Breast epithelium (tissue), 4 donors: ENCODE measurements at places on chromosomes 5 and 9. TPM values are rescaled to one million over a fixed set of nuclear protein-coding genes. Genes with fewer than 3 reads are reported as not detected.

DNA sequence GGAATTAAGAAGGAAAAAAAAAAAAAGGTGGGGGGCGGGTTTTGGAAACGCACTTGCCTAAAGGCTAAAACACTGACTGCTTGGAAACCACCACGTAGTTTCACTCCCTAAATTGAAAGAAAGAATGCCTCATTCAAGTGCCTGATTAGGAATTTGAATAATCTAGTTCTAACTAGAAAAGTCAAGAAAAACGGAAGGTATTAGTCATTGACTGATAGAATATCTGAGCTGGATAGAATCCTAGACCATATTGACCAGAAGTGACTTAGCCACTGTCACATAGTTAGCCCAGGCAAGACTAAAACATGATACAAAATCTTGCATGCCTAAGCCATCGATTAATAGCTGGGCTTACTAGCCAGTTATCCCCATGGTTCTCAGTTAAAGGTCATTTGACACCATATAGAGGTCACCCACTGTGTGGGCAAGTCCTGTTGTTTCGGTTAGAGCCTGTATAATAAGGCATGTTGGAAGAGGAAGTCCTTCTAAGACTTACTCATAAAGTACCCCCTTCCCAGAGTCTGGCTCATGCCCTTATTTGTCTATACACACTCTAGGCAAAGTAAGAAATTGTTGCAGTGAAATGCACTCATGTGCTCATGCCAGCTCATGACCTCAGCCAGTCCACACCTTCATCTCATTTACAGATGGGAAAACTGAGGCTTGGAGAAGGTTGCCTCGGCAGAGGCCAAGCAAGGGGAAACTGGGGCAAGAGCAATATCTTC is 40.2 kb downstream of the SH3RF2 start:
- peak overlapping the region; percentile 14 for H3K27ac ChIP-seq
- no peaks in the 10 kb centered on the region for H3K36me3 ChIP-seq
- no peak overlapping the region for H3K4me3 ChIP-seq
- no peak for DNase-seq

DNA sequence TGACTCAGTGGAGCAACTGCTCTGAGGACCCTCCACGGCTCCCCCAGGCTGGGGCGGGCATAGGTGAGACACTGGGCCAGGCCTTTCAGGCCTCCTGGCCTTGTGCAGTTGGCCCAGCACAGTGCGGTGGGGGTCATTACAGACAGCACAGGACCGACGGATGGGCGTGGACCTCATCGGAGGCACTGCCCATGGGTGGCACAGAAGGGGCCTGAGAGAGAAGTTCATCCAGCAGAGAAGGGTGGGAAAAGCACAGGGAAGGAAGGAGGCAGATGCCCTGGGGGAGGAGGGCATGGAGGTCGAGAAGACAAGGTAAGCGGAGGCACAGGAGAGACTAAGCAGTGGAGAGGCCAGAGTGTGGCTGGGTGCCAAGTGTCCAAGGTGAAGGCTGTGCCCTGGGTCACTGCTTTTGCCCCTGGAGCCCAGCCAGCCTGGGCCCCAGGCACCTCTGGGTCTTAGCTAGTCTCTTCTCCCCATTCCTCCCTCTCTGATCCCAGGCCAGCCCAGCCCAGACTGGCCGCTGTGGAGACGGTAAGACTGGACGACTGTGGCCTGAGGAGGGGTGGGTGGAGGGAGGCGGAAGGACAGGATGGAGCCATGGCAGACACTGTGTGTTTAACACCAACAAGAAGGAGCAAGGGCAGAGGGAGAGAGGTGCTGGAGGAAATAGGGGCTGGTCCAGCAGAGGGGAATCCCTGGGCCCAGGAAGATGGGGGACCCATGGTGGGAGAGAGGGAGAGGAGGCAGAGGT is 5.7 kb downstream of the IL3 start:
- no peak overlapping the region for H3K27ac ChIP-seq
- no peaks in the 10 kb centered on the region for H3K27me3 ChIP-seq
- no peak overlapping the region for H3K4me3 ChIP-seq
- DNase-seq = no peak

- no peak for DNase-seq
- peak overlapping the region; percentile 86 for H3K27ac ChIP-seq
- H3K4me3 ChIP-seq = no peak overlapping the region
- no peaks in the 10 kb centered on the region for H3K27me3 ChIP-seq
- H3K4me1 ChIP-seq = no peaks in the 10 kb centered on the region
Observed at GRCh38 chr5:127871503-127872153, 168.4 kb downstream of the CCDC192 start.

DNA sequence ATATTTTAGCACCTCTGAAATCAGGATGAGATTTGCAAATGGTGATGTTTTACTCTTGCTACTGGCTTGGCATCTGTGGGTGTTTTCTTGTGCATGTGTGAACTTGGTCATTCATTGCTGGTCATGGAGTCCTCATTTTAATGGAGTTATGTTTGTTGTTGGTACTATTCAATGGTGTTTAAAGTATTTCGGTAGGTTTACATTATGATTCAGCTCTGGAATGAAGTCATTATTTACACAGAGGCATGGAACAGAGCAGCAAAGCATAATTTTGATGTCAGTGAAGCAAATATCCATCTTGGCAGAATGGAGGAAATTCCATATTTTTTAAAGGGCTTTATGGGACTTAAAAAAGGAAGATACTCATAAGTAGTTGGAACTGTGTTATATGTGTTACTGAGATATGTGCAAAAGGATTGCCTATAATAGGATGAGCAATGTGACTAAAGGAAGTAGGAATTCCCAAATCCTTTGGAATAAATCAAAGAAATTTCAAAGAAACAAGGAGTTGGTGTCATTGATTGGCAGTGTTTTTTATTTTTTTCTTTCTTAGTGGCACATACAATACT is 147.4 kb downstream of the ACTBL2 start:
- no peaks in the 10 kb centered on the region for H3K27me3 ChIP-seq
- no peak overlapping the region for H3K27ac ChIP-seq
- DNase-seq = no peak
- no peak overlapping the region for H3K4me3 ChIP-seq
- H3K36me3 ChIP-seq = no peaks in the 10 kb centered on the region
- no peaks in the 10 kb centered on the region for H3K4me1 ChIP-seq

- no peaks in the 10 kb centered on the region for H3K36me3 ChIP-seq
- DNase-seq = no peak
- H3K27me3 ChIP-seq = no peaks in the 10 kb centered on the region
- H3K4me1 ChIP-seq = no peaks in the 10 kb centered on the region
Observed at GRCh38 chr5:50794812-50795211, 128.4 kb downstream of the PARP8 start.

GRCh38 chr9:136202454-136203407 is 2.2 kb downstream of the LHX3 start:
- H3K4me1 ChIP-seq = no peaks in the 10 kb centered on the region
- no peaks in the 10 kb centered on the region for H3K36me3 ChIP-seq
- peaks cover 79% of the 10 kb centered on the region for H3K27me3 ChIP-seq
- no peak for DNase-seq
- no peak overlapping the region for H3K27ac ChIP-seq

GRCh38 chr9:77679661-77680368 is 31.7 kb upstream of the GNA14 start:
- no peak overlapping the region for H3K27ac ChIP-seq
- H3K4me1 ChIP-seq = no peaks in the 10 kb centered on the region
- no peaks in the 10 kb centered on the region for H3K36me3 ChIP-seq
- H3K4me3 ChIP-seq = no peak overlapping the region
- no peaks in the 10 kb centered on the region for H3K27me3 ChIP-seq

DNA sequence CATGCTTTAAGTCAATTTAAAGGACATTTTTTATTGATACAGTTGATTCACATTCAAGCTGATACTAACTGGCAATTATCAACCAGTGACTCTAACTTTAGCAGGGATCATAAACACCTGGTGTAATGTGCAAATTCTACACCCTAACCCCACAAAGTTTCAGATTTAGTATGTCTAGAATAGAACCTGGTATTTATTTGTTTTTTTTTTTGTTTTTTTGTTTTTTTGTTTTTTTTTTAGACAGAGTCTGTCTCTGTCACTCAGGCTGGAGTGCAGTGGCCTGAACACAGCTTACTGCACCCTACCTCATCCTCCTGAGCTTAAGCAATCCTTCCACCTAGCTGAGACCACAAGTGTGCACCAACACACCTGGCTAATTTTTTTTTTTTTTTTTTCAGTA is 311.2 kb upstream of the SEMA6A start:
- no peaks in the 10 kb centered on the region for H3K4me1 ChIP-seq
- no peak overlapping the region for H3K4me3 ChIP-seq
- no peak overlapping the region for H3K27ac ChIP-seq
- H3K36me3 ChIP-seq = no peaks in the 10 kb centered on the region

DNA sequence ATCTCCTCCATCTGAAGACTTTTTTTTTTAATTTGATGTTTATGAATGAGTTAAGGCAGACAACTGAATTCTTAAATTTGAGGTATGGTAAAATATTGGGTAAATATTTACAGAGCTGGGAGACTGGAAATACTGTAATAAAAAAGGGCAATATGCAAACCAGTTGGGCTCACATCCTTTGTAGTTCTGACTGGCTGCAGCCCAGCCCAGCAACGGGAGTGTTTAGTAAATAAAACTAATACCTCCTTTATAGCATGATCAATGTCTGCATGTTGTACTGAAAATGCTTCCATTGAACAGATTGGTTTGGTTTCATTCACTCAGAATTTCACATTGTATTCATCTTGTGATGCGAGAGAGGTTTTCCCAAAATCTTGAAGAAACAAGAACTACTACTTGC is 365.0 kb downstream of the DMRT2 start:
- H3K4me1 ChIP-seq = no peaks in the 10 kb centered on the region
- DNase-seq = no peak
- no peaks in the 10 kb centered on the region for H3K36me3 ChIP-seq
- H3K27ac ChIP-seq = no peak overlapping the region
- H3K27me3 ChIP-seq = no peaks in the 10 kb centered on the region

FABP6 gene
- not detected for total RNA-seq

TLX3 gene
- total RNA-seq = not detected

OBP2B gene
- total RNA-seq = 0.88 TPM
